Effector memory CD4-positive, alpha-beta T cell (primary cell): ENCODE measurements at places on chromosomes 16 and 17.
A peak's percentile ranks its signal among the peaks of the same experiment; 100 is the strongest.

DNA sequence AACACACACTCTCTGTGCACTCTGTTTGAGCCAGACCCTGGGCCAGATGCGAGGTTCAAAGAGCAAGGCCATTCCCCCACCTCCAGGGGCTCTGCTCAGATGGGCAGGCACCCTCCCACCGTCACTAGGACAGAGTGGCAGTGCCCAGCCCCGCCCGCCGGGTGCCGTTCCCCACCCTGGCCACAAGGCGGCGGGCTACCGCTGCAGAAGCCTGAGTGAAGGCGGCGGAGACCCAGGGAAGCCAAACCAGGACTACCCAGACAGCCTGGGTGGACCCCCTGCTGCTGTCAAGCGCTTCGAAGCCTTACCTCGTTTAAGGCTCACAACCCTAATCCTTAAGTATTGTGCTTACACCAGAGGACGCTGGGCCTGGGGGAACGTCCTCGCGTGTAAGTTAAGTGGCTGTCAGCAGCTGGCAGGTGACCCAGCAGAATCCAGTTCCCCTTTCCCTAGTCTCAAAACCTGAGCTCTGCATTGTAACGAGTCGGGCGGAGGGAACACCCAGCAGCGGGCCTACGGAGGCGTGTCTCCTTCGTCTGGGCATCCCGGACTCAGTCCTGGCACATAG lies 4.5 kb downstream of the ARHGAP27 start:
- DNase-seq: peak; percentile 48

- no peak for DNase-seq
Measured at GRCh38 chr17:51289696-51290111, 29.4 kb downstream of the UTP18 start.

- DNase-seq: no peak
Measured at GRCh38 chr17:77428020-77428748, 287.4 kb downstream of the SEC14L1 start.

DNA sequence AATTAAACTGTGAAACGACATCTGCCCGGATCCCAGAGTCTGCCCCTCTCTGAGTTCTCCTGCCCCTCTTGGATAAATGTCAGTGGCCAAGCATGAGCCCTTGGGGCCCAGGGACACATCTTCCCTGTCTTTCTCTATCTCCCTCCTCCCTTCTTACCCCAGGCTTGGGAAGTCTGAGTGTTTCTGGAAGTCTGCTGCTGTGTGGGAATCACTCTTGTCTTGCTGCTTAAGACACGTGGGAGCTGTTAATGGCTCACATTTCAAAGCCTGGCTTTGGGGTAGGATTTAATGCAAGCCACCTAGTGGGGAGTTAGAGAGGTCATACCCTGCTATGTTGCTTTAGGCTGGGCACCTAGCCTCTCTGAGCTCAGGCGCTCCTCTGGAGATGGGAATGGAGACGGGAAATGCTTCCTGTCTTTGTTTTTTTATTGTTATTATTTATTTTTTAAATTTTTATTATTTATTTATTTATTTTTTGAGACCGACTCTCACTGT lies 218.5 kb upstream of the CIBAR2 start:
- no peak for DNase-seq

DNA sequence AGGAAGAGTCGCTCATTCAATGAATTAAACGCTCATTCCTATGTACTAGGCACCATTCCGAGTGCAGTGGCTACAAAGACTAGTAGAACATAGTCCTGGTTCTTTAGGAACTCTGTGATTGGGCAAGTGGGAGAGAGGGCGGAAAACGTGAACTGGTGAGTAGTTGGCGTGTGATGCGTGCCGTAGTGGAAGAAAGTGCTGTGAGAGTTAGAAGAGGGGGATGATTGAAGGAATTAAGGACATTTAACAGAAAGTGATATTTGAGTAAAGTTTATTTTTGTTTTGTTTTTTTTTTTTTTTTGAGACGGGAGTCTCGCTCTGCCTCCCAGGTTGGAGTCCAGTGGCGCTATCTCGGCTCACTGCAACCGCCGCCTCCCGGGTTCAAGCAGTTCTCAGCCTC lies 7.9 kb upstream of the SLFN14 start:
- DNase-seq: peak; percentile 14

DNA sequence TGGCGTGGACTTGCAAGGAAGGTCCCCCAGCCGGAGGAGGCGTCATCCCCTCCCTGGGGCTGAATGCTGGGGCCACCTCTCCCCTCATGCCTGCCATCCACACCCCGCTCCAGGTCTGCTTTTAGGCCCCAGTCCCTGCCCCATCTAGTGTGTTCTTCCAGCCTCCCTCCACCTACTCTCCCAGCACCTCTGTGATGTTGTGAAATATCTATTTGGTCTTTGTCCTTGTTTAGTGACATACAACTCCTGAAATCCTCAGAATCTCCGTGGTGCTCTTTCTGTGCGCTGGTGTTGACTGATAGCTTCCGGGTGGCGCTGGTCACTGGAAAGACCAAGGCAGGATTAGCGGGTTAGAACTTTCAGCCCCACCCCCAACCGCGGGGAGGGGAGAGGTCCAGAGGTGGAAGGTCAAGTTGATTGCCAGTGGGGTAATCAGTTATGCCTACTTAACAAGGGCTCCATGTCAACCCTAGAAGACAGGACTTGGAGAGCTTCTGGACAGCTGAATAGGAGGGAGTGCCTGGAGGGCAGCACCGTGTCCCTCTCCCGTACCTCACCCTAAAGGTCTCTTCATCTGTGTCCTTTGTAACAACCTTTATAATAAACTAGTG lies 10.1 kb downstream of the TBC1D24 start:
- no peak for DNase-seq

DNA sequence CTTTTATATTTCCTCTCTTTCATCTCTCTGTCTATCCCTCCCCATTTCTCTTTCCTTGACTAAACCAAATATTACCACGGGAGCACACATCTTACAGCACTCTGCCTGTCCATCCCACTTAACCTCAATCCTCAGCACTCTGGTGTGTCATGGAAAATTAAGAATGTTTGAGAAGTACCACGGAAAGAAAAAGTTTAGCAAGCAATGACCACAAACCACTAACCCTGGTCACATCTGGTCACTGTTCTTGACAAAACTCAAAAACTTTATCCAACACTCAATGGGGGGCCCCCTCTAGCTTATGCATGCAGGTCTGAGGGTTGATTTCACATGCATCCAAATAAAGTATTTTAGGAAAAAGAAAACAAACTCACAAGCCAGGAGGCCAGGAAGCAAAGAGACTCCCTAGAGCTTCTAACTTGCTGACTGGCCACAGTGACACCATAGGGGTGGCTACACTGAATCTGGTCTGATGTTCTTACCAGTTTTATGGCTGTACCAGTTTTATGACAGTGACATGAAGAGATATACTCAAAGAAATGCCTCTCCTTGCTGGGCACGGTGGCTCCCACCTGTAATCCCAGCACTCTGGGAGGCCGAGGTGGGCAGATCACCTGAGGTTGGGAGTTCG lies 229.2 kb downstream of the STX8 start:
- no peak for DNase-seq

DNA sequence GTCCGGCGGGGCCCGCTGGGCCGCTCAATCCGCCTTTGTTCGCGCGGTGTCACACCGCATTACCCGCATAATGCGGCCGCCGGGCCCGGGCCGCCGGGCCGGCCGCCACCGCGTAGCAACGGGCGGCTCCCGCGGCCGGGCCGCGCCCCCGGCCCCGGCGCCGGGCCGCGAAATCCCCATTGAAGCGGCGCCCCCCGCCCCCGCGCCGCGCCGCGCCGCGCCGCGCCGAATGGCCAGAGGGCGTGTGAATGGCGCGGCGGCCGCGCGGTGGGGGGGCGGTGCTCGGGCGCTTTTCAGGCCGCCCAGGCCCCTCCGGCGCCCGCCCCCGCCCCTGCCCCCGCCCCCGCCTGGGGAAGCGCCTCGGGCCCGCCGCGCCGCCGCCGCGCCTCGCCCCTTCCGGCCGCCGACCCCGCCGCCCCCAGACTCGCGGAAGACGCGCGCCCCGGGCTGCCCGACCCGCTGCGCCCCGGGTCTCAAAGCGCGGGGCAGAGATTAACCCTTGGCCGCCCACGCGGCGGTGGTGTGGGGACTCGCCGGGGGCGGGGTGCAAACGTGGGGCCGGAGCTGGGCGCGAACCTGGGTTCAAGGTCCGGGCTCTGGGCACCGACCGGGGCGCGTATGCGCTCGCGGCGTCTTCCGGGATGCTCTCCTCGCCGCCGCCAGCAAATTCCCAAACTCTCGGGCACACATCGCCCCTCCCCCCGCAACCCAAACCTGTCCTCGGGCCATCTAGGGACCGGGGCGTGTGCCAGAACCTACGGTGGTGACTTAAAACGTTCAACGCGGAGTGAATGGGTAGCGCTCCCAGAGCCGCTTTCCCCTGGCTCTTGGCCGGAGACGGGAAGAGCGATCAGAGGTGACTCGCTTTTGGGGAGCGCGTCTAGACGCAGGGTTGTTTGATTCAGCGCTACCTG lies 46.7 kb downstream of the WNT3 start:
- no peak for DNase-seq

DNA sequence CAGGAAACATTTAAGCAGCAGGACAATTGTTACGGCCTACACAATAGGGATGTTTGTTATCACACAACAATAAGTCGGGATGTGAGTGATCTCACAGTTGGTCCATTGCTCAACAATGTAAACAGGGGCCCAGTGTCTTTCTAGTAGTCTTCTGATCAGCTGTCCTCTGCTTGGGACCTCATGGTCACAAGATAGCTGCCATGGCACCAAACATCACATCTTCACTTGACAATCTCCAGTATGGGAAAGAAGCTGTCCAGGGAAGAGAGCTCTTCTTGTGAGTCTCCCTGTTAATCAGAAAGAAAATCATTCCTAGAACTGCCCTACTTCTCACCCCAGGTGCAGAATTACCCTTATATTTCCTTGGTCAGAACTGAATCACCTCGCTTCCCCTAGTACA lies 6.3 kb upstream of the GPRC5B start:
- no peak for DNase-seq

GRCh38 chr17:66167189-66167815 lies 24.6 kb downstream of the CEP112 start:
- no peak for DNase-seq

DNA sequence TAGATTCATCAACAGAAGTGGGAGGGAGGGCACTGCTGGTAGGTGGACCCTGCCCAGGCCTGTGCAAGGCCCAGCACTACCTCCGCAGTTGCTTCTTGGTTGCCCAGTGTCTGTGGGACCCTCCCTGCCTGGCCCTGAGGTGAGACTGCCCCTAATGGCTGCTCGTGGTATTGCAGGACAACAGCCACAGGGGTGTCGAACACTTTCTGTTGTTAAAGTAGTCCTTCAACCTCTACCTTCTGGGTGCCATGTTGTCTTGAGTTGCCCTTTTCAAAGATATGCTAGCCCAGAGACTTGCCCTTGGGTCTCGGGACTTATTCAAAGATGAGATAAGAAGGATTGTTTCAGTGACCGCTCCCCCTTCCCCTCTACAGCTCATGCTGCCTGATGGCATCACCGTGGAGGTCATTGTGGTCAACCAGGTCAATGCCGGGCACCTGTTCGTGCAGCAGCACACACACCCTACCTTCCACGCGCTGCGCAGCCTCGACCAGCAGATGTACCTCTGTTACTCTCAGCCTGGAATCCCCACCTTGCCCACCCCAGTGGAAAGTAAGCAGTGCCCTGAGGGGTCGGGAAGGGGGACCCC lies 29.1 kb downstream of the AKAP1 start:
- DNase-seq: peak; percentile 31

DNA sequence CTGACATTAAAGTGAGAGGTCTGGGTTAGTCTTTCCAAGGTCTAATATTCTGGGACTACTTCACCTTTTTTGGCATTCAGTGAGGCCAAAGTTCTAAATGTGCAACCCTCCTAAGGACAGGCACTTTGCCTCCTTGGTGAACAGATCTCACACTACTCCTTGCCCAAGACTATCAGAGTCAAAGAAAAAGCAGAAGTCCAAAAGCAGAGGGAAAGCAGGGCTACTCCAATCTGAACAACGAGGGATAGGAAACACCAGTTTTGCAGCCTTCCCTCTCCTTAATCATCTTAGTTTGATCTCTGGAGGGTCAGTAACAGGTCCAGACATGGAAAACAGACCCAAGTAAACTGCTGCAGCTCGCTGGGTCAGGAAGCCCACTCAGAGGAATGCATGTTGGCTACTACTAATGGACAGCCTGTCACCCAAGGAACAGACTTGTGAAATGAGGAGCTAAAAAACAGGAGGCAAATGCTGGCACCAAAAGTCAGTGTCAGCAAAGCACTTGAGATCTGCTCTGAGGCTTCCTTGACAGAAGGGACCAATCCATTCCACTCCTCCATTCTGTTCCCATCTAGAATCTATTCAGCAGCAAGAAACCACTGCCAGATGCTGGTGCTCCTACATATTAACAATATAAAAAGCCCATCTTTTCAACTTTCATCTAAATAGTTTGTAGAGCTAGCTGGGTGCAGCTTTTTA lies 29.9 kb downstream of the DCUN1D3 start:
- no peak for DNase-seq

DNA sequence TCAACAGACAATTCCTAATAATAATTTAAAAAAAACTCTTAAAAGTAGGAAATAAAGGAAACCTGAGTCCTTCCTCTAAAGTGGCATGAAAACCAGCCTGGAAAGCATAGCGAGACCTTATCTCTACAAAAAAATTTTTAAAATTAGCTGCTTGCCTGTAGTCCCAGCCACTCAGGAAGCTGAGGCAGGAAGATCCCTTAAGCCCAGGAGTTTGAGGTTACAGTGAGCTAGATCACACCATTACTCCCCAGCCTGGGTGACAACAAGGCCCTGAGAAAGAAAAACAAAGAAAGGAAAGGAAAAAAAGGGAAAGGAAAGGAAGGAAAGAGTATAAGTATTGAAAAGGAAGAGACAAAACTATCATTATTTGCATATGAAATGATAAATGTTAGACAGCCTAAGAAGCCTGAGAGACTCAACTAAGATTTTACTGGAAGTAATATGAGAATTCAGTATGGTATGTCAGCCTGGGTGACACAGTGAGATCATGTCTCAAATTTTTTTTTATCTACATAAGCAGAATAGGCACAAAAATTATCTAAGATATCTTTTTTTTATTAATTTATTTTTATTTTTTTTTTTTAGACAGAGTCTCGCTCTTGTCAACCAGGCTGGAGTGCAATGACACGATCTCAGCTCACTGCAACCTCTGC lies 113.0 kb downstream of the GOSR1 start:
- no peak for DNase-seq

GRCh38 chr17:33113991-33114370 lies 122.3 kb downstream of the SPACA3 start:
- DNase-seq: no peak

GRCh38 chr16:76607317-76607716 lies 330.1 kb downstream of the CNTNAP4 start:
- no peak for DNase-seq
